MG63 (cell line): ENCODE measurements at places on chromosomes 11 and 22. TPM values are rescaled to one million over a fixed set of nuclear protein-coding genes. Genes with fewer than 3 reads are reported as not detected.

Gene NAALAD2
- total RNA-seq, result not detected in 2 replicates

Gene TMPRSS5
- total RNA-seq, result not detected in 2 replicates

Gene WNT7B
- 5.6 and 7.9 TPM in 2 replicates for total RNA-seq

Gene IFITM10
- 0.03 and 1.8 TPM in 2 replicates for total RNA-seq

Gene PAMR1
- not detected in 2 replicates for total RNA-seq

Gene OR2AG2
- total RNA-seq, result 0.33 TPM in 1 of 2 replicates, not detected in the other

Gene NTM
- 2.0 and 4.0 TPM in 2 replicates for total RNA-seq

Gene CD3G
- total RNA-seq, result not detected in 2 replicates

Gene LDHAL6A
- total RNA-seq, result not detected in 2 replicates

Gene OR5AS1
- total RNA-seq, result not detected in 2 replicates

Gene ZNF280A
- 1.1 and 1.9 TPM in 2 replicates for total RNA-seq

Gene AIFM3
- total RNA-seq, result 0.56 TPM in 1 of 2 replicates, not detected in the other

Gene ESAM
- total RNA-seq, result not detected in 2 replicates

Gene SNX32
- total RNA-seq, result 0.43 TPM in 1 of 2 replicates, not detected in the other

Gene NNMT
- total RNA-seq, result 377 and 715 TPM in 2 replicates

Gene MEI1
- total RNA-seq, result not detected in 2 replicates

Gene CCDC89
- not detected in 2 replicates for total RNA-seq

Gene OR4X1
- total RNA-seq, result not detected in 2 replicates

Gene OR6A2
- not detected in 2 replicates for total RNA-seq

Gene MMP12
- total RNA-seq, result 0.12 TPM in 1 of 2 replicates, not detected in the other

Gene BLID
- total RNA-seq, result not detected in 2 replicates

Gene POLR2F
- 64.9 and 167 TPM in 2 replicates for total RNA-seq

Gene TRIM6
- total RNA-seq, result 2.5 and 4.1 TPM in 2 replicates

Gene SLC17A6
- not detected in 2 replicates for total RNA-seq

Gene THYN1
- 32.7 and 43.3 TPM in 2 replicates for total RNA-seq
